ENCODE measurements at places on chromosomes 6 and 20.

GRCh38 chr6:25578538-25578937 is 73.5 kb upstream of the SCGN start:
- no peak for DNase-seq

DNA sequence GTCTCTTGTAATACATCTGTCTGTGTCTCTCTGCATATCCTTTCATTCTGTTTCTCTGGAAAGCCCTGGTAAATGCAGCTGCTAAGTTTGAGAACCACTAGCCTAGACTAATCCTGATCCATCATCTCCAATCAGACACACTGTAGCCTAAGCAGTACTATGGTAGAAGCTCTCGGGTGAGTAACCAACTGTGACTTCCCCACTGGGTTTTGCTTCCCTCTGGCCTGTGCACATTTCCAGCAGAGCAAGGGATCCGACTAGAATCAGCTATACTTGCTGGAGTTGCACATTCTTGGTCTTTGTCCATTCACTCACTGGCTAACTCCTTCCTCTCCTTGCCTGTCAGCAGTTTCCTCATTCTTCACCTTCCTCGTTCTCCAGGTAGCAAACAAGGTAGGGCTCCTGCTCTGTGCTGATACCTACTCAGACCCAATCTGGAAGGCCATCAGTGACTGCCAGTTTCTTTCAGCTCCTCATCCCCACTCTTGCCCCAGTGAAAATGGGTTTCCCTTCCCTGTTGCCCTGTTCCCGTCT is 184.2 kb downstream of the PLCB4 start:
- no peak for DNase-seq

DNA sequence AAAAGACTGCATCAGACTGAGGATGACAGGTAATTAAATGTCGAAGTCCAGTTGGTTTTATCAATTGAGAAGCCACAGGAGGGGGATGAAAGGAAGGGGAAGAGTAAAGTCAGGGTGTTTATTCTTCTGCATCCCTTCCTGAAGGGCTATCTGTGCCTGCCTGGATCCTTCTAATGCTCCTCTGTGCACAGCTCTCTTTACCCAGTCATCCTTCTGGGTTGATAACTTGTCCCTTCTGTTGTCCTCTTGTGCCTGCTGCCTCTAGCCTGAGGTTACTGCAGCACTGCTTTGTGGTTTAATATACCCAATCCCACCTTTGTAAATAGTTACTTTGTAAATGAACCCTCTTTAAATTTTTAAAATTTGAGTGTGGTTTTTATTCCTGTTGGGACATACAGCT is 1127.3 kb downstream of the EPHA7 start:
- DNase-seq: no peak

- peak; percentile 78 for DNase-seq
Observed at GRCh38 chr6:128807577-128807976, 75.4 kb upstream of the LAMA2 start.

DNA sequence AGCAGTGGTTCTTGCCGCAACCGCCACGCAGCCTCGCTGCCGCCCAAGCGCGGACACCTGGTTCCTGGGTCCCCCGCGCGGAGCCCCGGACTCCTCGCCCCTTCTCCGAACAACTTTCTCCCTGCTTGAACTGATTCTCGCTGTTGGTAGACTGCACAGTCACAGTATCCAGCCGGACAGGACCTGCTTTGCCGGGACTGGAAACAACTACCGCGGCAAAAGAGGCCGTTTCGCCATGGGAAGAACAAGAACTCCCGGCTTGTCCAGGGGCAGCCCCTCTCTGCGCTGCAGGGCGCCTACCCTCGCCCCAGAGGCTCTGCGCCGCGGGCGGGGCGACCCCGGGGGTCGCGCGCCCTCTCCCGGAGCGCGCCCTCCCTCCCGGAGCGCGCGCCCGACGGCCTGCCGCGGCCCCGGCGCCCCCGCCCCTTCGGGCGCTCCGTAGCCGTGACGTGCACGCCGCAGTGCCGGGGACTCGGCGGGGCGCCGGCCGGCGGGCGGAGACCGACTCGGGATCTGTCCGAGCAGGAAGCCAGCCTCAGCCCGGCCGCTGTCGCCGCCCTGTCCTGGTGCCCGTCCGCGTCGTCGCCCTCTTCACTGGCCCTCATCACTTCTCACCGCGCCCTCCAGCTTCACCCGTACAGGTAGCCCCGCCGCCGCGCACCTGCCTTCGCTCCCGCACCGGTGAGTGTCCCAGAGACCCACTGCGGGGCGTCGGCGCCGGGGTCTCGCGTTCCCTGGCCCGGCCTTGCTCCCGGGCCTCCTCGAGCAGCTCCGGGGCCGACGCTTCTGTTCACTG is at the start of gene MYO6:
MYO6 (plus strand) TSS at position 497 of the 796 bp plus-strand sequence. CDS start 68,309 bp downstream, outside the sequence.
- peak; percentile 56 for DNase-seq

GRCh38 chr6:35751594-35751993 is 14.8 kb downstream of the ARMC12 start:
- DNase-seq: no peak

DNA sequence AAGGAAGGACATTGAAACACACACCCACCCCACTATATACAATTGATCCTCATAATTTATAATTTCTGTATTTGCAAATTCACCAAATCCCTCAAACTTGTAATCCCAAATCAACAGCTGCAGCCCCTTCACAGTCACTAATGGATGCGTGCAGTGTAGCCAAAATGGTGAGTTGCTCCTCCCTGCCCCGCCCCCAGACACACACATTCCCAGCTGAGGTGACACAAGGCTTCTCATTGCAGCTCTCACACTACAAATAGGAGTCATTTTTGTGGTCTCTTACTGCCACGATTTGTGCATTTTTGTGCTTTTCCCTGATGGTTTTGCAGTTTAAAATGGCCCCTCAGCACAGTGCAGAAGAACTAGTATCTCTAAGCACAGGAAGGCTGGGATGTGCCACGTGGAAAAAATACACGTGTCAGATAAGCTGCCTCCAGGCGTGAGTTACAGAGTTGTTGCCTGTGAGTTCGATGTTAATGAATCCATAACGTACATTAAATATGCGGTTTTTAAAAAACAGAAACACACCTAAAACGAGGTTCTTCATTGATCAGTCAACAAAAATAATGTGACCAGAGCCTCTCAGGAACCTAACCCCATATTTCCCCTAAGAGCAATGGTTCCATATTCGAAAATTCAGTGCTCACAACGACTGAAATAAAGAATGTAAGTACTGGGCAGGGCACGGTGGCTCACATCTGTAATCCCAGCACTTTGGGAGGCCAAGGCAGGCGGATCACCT is 8.2 kb downstream of the ATP9A start:
- no peak for DNase-seq

GRCh38 chr6:4804095-4804494 is 27.9 kb downstream of the CDYL start:
- DNase-seq: peak; percentile 35

DNA sequence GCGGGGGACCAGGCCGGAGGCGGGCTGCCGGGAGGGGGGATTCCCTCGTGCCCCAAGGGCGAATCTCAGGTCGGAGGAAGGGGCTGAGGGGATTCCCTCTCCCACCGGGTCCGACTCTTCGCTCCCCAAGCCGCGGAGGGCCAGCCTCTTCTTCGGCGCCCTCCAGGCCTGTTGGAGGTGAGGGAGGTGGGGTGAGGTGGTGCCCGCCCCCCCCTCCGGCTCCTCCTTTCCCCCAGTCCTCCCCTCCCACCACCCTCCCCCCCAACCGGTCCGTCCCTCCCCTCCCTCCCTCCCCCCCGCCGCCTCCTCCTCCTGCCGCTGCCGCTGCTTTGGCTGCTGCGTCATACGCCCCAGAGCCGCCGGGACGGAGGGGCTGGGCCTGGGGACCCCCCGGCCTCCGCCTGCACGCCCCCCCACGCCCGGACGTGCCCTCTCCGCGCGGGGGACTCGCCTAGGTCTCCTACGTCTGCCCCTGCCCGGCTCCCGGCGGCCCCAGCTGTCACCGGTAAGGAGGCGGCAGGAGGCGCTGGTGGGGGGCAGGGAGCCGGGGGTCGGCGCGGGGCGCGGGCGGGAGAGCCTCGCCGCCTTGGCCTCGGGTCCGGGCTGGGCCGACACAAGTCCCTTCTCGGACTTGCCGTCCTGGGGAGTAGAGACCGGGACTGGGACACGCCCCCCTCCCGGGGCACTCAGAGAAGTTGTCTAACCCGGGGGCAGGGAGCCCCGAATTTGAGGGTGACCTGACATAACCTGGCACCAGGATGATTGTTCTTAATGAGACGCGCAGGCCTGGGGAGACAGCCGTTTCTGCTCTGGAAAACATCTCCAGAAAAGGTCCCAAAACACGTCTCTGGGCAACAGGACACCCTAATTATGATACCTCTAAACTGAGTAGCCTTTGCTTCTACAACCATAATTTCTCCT is at the start of gene PHF1:
PHF1 (plus strand) TSS at position 304 of the 921 bp plus-strand sequence. CDS start 1,250 bp downstream, outside the sequence.
- peak; percentile 85 for DNase-seq

Measured in fibroblast of the aortic adventitia (primary cell).